ENCODE measurements at places on chromosomes 1 and 21.

DNA sequence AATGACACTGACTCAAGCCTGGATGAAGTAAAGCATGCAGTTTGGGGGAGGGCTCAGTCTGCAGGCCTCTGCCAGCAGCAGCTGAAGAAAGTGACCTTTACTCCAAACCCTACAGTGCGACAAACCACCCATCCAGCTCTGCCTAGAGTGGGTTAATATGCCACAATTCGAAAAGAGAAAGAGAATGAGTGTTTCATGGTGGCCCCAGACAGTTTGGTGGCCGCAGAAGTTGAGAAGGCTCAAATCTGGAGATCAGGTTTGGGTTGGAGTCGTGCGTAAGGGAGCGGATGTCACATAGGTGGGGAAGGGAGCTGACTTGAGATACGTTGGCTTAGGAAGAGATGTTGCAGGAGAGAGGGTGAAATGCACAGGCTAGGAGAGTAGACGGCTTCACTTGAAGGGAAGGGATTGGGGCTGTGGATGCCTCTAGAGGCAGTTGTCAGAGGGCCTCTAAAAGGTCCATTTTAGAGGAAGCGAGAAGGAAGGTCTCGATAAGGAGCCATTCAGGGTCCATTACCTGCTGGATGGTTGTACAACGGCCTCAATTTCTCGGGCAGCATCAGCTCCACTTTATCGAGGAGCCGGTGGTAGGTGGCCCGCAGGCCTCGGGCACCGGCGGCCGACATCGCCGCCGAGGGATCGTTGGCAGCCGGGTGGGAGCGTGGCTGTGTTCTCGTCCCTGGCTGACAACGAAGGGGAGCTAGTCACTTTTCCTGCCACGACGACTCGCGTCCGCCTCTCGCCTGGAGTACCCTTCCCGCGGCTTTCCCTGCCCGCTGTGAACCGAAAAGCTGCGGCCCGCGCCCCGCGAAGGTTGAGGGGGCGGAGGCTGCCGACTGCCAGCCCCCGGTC is 1.0 kb upstream of the DCAF6 start:
- peak; percentile 61 for DNase-seq

- peak; percentile 7 for DNase-seq
These were observed 7.4 kb downstream of the USP48 start for GRCh38 chr1:21775550-21775914.

DNA sequence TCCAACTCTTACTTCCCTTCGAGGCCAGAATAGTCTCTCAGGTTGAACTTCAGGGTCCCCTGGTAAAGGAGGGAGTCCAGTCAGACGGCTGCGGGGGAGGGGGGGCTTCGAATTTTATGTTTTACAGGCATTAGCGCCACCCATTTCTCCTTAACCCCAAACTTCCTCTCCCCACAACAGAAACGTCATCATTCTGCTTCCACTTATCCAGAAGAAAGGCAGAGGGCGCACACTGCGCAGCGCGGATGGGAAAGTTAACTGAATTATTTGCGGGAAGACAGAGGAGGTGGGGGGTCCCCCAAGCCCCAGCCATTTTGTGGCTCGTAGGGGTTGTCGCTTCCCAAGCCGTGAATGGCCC is 529 bp upstream of the PRMT2 start:
- DNase-seq: peak; percentile 88

DNA sequence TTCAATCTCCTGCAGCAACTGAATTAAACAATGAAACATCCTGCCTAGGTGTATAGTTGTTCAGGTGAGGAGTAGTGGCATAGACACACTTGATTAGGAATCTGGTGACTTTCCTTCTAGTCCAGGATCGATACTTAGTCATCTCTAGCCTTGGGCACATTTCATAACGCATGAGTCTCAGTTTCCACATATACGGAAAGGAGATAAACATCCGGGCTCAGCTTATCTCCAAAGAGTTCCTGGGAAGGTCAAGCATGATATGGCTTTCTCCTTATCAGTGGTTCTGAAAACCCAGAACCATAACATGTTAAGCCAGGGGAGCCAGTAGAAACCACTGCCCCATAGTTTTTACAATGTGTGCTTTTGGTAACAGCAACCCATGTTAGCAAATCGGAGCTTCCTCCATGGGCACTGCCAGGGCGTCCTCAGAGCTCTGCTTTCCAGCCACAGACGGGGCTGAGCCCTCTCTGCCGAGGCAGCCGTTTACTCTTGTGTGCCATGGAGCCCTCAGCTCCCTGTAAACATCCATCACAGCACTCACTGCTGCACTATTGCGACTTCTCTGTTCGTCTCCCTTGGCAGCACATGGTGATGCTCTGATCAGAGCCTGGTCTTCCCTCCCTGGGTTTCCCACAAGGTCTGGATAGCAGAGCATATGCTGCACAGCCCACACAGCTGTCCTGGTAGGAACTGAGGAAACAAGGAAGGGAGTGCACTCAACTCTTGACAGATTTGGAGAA is 34.6 kb downstream of the RUNX1 start:
- DNase-seq: no peak

DNA sequence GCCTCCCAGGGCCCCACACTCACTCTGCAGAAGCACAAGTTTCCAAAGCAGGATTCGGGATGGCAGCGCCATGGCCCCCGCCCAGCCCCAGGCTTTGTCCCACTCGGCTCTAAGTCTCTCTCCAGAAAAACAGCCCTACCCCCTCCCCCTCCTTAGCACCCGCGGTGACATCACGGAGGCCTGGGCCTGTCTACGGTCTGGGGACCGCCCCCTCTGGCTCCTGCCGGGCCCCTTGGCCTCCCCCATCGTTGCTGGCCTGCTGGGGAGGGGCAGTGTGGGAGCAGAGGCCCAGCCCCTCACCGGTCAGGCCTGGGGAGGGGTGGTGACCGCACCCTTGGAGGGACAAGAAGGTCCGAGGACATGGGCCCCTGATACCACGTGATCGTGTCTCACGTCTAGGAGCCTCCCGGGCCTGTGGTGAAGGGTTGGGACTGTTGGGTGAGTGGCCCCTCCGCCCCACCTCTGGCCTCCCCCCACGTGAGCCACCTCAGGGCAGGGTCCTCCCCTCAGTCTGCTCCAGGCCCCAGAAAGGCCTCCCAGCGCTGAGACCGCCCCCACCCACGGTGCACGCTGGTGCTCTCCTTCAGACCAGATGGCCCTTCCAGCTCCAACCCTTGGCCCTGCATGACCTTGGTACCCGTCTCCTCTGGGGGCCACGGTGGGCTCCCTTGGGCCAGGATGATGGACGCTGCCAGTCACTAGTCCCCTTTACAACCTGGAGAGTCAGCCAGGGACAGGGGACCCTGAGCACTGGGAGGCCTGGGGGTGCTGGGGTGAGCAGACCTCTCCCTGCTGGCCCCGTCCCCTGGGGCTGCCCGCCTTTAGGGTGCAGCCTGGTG is at the start of gene MXRA8:
MXRA8 (minus strand) TSS at position 123 of the 839 bp plus-strand sequence; CDS start at position 72, 51 bp downstream.
- no peak for DNase-seq

DNA sequence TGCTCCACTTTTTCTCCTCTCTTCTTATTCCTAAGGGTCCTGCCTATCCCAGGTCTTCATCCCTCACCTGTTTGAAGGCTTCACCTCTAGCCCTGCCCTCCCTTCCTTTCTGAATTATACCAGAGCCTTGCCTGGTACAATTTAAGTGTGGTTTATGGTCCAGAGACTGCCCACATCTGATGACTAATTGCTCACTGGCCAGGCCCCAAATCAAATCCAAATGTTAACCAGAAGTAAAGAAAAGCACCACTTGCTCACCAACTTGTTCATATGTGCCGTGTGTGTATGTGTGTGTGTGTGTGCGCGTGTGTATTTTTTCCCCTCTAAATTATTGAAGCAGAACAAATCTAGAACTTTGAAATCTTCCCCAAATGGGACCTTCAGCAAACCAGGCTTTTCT is 26.4 kb downstream of the MYOM3 start:
- DNase-seq: no peak

- no peak for DNase-seq
These were observed 210.6 kb upstream of the HOOK1 start for GRCh38 chr1:59604191-59604590.

DNA sequence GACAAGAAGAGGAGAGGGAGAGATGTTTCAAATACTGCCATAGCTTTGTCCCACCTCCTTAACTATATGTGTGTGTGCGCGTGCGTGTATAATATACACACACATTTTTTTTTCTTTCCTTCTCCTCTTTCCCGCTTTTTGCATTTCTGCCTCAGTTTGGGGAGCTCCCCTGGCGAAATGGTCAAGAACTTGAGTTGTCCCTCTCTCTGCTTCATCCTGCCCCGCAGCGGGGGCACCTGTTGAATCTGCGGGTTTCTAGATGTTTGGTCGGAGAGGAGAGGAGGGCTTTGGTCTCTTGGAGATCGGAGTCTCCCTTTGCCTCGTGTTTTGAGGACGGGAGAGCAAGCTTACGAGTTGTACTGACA is 504 bp downstream of the SCCPDH start:
- peak; percentile 23 for DNase-seq

GRCh38 chr1:21661886-21662285 is 7.3 kb downstream of the RAP1GAP start:
- no peak for DNase-seq

DNA sequence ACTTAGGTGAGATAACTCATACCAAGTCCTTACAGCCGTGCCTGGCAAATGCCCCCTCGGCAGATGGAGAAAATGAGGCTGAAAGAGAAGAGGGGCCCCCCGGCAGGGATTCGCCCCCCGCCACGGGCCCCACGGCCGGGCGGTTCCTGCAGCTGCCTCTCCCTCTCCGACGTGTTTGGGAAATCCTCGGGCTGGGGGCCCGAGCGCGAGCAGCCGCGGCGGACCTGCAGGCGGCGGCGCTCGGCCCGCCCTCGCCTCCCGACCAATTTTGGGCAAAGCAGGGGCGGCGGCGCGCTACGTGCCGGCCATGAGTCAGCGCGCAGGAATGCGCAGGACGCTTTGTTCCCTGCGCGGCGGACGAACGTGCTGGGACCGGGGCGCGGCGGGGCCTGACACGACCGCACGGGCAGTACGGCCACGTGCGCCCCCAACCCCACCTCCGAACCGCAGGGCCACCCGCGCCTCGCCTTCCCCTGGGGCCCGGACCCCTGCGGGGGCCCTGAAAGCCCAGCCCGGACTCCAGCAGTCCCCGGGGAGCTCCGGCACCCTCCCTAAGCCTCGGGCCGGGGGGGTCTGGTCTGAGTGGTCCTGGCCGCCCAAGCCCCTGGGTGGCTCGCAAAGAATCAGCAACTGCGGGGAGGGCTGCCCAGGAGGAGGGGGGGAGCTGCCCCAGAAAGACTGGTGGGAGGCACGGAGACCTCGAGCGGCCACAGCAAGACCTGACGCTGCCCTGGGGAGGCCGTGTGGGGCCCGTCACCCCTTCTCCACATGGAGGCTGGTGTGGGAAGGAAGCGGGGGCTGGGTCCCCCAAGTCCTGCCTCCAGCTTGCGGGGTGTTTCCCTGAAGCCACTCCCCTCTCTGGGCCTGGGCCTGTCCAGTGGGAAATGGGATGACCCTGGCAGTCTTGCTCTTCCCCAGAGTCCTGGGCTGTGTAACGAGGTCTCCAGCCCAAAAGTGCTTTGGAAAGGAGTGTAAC is 11.9 kb upstream of the EDN2 start:
- DNase-seq: peak; percentile 53

DNA sequence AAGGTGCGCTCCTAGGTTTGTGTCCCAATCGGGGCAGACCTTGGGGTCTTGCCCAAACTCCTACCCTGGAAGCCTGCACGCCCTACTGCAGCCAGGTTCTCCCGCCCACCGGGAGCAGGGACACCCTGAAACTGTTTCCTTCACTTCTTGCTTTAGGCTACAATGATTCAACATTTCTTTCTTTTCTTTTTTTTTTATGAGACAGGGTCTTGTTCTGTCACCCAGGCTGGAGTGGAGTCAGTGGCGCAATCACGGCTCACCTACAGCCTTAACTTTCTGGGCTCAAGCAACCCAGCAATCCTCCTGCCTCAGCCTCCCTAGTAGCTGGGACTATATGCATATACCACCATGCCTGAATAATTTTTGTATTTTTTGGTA is 75.8 kb downstream of the ITPKB start:
- DNase-seq: no peak

- peak; percentile 7 for DNase-seq
These were observed 13.4 kb upstream of the ODF2L start for GRCh38 chr1:86409416-86410021.

- no peak for DNase-seq
These were observed 34.0 kb downstream of the FH start for GRCh38 chr1:241485554-241485992.

DNA sequence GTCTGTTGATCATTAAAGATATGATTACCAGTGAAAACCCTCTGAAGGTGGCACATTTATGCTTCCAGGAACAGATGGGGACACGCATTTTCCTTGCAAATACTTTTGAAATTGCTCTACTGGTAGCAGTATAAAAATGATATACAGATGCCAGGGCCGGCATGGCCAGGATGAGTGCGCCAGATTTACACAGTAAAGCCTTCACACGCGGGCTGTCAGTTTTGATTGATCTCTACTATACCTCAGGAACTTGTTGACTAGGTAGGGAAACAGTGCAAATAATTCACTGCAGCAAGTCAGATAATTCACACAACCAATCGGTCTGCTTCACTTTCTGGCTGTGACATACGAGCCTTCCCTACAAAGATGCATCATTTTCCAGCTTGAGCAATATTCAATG is 123.2 kb upstream of the BARHL2 start:
- no peak for DNase-seq

DNA sequence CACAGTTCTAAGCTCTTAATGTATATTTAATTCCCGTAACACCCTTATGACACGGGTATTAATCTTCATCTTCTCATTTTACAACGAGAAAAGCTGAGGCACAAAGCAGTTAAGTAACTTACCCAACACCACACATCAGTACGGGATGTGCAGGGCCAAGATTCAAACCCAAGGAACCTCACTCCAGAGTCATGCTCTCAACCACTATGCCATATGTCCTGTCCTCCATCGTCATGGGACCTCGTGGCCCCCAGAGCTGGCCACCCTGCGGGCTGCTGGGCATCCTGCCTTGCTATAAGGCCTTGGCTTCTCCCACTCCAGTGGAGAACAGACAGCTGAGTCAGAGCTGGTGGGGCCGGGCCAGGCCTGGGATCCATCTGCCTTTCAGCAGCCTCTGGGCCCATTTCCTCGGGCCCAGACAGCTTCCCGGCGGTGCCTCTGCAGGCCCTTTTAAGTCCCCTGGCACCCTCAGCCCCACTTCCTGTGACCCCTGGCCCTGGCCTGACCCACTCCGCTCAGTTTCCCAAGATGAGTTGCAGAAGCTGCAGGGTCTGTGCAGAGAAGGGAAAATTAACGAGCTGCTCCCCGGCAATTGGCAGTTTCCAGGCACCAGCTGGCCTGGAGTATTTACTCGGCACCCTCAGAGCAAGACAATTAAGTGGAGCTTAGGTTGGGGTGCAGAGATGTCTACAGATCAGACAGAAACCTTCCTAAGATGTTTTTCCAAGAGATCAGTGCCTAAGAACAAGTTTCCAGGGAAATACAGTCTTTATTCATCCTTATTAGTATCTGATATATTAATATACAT is 98.2 kb downstream of the EPHB2 start:
- no peak for DNase-seq

- no peak for DNase-seq
These were observed 25.9 kb downstream of the PCBP3 start for GRCh38 chr21:45669382-45669781.

DNA sequence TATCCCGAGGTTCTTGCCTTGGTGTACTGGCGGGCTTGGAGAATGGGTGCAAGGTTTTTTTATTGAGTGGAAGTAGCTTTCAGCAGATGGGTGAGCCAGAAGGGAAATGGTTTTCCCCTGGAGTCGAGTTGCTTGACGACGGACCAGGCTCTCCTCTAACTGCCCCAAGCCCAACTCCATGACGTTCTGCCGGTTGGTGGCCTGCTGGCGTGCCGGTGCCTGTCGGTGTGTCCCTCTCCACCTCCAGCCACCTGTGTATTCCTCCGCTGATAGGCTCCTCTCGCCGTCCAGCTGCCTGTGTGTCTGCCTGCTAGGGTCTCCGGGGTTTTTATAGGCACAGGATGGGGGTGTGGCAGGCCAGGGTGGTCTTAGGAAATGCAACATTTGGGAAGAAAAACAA is 34.3 kb upstream of the PTGFRN start:
- no peak for DNase-seq

- DNase-seq: no peak
These were observed 17.8 kb downstream of the AADACL4 start for GRCh38 chr1:12661606-12662219.
